ENCODE measurements at places on chromosomes 4 and X.

GRCh38 chr4:157722146-157722545, 450.7 kb downstream of the GASK1B start:
- DNase-seq: no peak

DNA sequence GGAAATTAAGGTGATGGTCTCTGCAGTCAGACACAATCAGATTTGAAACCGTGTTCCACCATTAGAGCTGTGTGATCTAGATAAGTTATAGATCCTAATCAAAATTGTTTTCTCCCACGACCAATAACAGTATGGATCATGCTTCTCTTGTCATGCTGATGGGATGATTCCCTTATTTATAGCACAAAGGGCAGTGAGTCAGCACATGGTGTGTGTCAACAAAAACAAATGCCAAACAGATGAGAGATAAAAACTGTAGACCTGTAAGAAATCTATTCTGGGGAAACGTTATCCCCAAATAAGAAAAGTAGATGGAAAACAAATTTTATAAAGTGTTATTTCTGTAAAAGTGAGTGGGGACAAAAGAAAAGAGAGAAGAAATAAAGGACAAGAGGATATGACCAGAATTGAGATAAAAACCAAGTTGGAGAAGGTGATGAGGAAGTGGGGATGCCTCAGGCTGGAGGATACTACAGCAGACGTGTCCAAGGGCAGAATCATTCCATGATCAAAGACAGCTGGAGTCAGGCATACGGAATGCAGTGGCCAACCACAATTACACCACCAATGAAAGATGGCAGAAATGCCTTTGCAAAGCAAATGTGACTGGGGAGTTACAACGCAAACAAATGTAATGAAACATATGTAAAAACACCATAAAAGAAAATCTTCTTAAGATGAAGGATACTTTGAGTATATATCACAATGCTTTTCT, 377.8 kb upstream of the PRKX start:
- DNase-seq: no peak

GRCh38 chr4:37717576-37717975, 31.4 kb upstream of the RELL1 start:
- DNase-seq: no peak

DNA sequence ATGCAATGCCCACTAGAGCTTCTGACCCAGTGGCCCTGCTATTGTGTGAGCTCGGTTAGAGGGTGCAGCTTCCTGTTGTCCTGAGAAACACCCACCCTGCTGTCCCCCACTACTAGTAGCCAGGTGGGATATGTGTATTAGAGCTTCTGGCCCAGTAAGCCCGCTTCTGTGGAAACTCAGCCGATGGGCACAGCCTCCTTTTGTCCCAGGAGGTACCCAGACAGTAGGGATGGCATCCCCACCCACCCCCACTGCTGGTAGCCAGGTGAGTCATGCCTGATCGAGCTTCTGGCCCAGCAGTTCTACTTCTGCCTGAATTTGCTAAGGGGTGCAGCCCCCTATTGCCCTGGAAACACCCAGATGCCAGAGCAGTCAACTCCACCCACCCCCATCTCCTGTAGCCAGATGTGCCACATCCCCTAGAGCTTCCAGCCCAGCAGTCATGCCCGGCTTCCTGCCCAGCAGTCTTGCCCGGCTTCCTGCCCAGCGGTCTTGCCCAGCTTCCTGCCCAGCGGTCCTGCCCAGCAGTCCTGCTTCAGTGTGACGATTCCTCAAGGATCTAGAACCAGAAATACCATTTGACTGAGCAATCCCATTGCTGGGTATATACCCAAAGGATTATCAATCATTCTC, 162.7 kb upstream of the KLF8 start:
- DNase-seq: no peak

DNA sequence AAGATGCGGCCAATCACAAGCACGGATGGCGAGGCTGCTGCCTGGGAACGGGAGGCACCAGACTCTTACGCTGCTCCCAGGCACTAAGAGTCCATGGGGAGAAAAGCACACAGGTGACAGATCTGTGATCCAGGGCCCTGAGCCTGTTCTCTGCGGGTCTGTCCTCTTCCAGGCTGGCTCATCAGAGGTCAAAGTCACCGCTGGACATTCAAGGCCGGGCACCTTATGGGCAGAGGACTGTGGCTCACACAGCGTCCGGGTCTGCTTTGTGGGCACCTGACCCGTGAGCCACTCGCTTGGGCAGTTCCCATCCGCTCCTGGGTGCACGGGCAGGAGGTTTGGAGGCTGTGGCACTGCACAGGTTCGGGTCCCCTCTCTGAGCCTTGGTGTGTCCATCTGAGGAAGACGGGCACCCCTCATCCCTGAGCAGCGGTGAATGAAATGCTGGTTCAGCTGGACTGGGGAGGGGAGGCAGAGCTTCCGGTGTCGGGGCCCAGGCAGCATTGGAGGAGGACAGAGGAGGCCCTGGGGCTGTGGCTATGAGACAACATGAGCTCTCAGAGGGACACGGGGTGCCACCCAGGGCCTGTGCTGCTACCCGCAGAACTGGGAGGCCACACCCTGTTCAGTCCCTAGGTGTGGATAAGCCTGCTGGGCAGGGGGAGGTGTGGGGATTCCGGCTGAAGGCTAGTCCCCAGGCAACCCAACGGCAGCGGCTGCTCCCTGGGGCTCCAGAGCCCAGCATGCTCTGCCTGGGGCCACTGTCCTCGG, 61.2 kb upstream of the AFAP1 start:
- no peak for DNase-seq

DNA sequence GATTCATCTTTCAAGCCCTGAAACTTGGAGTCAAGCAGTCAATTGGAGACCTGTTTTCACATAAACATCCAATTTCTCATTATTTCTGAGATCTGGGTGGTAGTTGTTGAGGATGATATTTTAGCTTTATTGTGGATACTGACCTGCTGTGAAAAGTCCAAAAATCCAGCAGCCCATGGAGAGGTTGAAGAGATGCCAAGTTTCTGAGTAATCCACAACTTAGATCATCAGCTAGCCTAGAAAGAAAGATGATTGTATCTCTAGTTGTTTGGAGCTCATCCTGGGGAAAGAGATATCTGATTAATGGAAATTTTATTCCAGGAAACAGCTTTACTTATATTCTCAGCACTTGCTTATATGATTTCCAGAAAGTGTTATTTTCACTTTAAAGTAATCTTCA, 48.6 kb upstream of the DCX start:
- no peak for DNase-seq

- no peak for DNase-seq
Observed at GRCh38 chr4:58679886-58680285, 1569.7 kb upstream of the IGFBP7 start.

GRCh38 chrX:153993079-153993478, 20.5 kb downstream of the TMEM187 start:
- DNase-seq: no peak

GRCh38 chrX:13791559-13791958, 25.3 kb downstream of the GPM6B start:
- DNase-seq: no peak

Measured in NCI-H1048 (cell line).